ENCODE measurements at places on chromosomes 3 and 15.
A peak's percentile ranks its signal among the peaks of the same experiment; 100 is the strongest.

DNA sequence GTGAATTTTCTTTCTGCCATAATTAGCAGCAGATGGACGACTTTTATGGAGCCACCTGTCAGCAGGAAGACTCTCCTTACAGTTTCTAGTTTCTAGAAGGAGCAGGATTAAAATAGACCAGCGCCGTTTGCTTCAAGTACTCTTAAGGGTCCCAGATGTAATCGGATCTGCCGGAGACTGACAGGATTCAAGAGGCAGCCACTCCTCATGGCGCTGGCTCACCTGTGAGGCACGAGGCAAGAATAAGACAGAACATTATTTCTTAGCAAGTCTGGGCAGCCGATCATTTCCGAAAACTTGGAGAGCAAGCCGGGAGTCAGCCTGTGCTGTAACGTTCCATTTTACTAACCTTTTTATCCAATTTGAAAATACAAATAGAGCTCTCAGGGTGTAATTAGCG is 410.4 kb upstream of the RORA start:
- DNase-seq = no peak

- peak; percentile 81 for DNase-seq
Measured at GRCh38 chr3:58332575-58333188, at the start of gene PXK. Gene PXK (plus strand): TSS chr3:58332892. CDS start chr3:58332989, 97 bp downstream.

- no peak for DNase-seq
Measured at GRCh38 chr3:74167926-74168325, 446.5 kb downstream of the CNTN3 start.

- DNase-seq = no peak
Measured at GRCh38 chr3:180804916-180805315, 107.6 kb upstream of the FXR1 start.

DNA sequence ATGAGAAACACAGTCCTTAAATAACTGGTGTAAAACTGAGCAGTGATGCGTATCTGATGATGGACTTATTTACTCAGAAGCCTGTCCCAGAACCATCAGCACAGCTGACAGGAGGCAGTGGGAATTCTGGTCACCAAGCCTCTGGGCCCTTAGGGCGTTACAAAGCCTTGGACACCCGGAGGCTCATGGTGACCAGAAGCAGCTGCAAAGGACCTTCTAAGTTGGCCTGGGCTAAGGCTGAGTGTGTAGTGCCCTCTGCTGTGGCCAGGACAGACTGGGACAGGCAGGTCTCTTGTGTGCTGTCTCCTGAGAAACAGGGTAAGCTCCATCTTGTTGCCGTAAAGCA is 168.9 kb downstream of the ATP10A start:
- DNase-seq = no peak

GRCh38 chr3:149736953-149737205 is 15.4 kb downstream of the COMMD2 start:
- no peak for DNase-seq

GRCh38 chr15:74817370-74817737 is 4.7 kb downstream of the LMAN1L start:
- DNase-seq = no peak

DNA sequence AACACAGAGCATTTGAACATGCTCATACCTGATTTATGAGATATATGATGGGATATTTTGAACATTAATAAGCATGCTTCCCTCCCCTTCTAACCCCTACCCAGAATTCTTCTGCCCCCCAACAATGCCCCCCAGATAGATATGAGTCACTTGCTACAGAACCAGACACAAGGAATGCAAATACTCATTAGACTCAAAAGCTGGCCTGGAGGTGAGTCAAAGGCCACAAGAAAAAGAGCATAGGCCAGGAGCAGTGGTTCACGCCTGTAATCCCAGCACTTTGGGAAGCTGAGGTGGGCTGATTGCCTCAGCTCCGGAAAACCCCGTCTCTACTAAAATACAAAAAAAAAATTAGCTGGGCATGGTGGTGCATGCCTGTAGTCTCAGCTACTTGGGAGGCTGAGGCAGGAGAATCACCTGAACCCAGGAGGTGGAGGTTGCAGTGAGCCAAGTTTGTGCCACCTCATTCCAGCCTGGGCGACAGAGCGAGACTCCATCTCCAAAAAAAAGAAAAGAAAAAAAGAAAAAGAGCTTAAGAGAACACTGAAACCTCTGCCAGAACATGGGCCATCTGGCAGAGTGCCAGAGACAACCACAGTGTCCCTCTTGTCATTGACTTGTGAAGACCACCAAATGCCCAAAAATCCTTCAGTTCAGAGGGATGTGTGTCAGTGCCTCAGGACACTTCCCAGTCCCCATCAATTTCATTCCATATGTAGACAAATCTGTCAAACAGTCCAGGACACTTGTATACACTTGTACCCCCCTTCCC is 3.9 kb upstream of the SH3GL3 start:
- DNase-seq = no peak

GRCh38 chr3:76965122-76965725 is 74.7 kb upstream of the ROBO2 start:
- no peak for DNase-seq

DNA sequence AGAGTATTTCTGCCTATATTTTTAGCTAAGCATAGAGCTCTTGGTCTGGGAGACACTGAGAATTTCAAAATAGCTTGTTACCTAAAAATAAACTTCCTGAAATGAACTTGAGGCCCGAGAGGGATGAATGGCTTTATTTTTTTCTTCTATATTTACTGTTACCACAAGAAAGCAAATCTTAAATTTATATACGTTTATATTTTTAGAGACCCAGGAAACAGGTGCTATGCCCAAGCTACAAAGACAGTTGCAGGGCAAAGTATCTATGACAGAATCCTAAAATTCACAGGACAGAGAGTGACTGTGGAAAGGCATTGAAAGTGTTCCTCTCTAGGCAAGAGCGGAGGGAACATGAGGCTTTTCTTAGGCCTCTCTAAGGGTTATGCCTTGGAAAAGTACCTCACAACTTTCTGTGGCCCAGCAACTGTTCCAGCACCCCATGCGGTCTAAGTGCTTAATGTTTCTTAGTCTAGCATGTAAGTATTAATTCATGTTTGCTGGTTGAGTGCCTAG is 36.5 kb downstream of the TGFBR2 start:
- DNase-seq = no peak

GRCh38 chr3:127534564-127534963 is 56.0 kb downstream of the TPRA1 start:
- DNase-seq = no peak

DNA sequence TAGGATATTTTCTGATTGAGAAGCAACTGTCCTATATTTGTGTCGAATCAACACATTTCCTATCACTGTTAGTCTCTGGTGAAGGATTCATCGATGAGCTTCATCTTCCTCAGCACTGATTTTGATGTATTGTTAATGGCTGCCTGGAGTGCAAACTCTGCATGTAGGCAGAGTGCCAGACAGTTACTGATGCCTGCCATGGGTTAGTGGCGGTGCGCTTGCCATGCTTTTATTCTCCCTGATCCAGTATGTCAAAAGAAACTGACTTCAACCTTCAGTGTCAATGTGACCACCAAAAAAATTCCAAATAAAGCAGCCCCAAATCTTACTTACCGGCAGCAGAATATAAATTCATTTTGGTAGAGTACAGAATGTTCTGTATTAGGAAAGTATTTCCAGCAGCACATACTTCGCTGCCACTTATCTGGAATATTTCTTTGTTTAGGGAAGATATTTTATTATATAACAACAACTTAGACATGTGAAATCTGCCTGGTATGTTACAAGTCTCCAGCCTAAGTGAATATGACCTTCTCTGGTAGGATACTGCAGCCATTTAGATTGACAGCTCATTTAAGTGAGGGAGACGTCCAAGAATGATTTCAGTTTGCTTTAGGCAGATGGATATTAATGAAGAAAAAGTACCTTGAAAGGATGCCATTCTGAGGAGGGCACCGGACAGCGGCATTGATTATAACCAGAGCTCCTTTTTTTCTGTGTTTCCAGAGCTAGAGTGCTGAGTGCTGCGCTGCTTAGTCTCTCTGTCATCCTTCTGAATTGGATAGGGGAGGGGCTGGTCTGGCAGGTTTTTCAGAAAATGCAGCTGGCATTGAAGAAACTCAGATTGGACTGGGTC is 59.9 kb downstream of the ARHGEF26 start:
- no peak for DNase-seq

- DNase-seq = no peak
Measured at GRCh38 chr3:14789221-14789620, 29.5 kb upstream of the FGD5 start.

- no peak for DNase-seq
Measured at GRCh38 chr3:156727519-156728205, 53.3 kb downstream of the TIPARP start.

GRCh38 chr3:47065058-47065457 is 85.6 kb downstream of the NBEAL2 start:
- DNase-seq = no peak

GRCh38 chr15:46129145-46129544 is 494.3 kb downstream of the SQOR start:
- no peak for DNase-seq

DNA sequence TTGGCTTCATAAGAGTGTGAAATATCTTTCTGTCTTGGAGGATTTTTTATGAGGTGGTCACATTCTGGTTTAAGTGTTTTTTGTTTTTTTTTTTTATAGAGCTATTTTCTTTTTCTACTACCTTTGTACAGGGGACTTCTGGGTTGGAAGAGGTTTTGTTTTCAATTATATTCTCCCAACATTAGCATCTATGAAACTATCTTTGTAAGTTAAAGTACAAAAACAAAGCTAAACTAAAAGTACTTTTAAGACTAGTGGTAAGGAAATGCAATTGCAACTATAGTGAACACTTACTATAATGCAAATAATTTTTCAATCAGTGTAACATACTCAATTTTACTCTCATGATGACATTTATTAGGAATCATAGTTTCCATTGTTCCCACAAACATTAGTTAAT is 688.2 kb downstream of the SI start:
- no peak for DNase-seq

DNA sequence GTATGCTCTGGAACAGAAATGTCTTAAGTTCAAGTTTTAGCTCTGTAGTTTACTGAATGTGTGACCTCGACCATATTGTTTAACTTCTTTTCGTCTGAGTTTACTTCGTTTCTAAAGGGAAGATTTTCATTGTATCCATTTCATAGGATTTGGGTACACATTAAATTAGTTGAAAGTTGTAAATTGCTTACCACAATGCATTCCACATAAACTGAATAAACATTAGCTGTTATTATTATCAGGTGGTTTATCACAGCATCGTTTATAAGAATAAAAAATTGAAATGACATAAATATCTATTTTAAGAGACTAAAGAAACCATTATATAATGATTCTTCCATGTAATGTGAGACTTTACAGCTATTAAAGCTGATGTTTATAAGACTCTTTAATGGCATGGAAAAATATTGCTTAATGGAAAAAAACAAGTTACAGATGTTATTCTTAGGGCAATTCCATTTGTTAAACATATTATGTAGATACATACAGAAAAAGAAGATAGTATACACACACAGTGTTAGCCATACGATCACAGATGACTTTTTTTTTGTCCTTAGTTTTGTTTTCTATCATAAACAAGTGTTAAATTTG is 342.3 kb upstream of the SGO1 start:
- DNase-seq = no peak

GRCh38 chr15:34993877-34994276 is 5.8 kb upstream of the ZNF770 start:
- DNase-seq = no peak

GRCh38 chr3:15556512-15556911 is 35.0 kb upstream of the COLQ start:
- no peak for DNase-seq

DNA sequence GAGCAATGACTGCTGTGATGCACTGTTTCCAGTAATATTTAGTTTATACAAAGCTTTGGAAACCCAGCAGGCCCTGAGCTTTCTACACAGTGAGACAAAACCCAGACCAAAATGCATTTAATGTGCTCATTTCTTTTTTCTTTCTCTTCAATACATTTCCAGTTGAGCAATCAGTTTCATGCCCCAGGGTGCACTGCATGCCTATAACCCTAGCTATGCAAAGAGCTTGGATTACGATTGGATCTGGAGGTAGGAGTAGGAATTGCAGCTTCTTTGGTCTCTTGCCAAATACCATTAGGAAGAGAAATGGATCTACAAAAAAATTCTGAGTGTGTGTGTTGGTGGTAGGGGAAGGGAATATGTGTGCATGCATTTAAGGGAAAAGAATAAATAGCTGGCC is 1001.4 kb downstream of the SQOR start:
- no peak for DNase-seq

DNA sequence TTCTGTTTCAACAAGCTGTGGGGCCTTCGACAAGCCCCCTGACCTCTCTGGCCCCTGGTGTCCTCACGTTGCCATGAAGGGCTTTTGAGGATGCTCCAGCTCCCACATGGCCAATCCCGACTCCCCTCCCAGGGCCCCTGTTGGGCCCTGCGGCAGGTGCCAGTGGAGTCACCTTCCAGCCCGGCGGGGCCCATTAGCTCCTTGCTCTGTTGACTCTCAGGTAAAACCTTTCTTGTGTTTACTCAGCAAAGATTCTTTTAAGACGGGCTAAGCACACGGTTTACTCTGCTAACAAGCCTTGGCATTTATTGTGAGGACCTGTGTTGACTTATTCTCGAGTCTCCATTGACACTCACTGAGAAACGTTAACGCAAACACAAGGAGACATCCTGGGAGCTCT is 15.0 kb downstream of the RPLP1 start:
- no peak for DNase-seq

DNA sequence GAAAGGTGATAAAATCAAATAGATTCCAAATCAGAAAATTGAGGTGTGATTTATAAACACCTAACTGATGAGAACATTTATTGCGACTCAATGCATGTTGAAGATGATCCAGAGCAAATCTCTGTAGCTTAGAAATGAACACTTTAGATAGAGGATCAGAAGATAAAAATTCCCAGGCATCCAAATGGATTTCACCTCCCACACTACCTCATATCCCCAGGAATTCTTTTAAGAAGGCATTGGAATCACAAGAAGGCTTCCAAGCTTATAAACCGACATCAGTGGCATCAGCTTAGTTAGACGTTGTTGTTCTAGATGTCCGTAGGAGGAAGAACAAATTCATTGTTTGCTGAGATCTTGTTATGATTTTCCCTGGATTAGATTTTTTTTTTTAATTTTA is 154.4 kb downstream of the EBLN2 start:
- DNase-seq = no peak

- no peak for DNase-seq
Measured at GRCh38 chr3:52915294-52915693, 17.9 kb upstream of the STIMATE start.

DNA sequence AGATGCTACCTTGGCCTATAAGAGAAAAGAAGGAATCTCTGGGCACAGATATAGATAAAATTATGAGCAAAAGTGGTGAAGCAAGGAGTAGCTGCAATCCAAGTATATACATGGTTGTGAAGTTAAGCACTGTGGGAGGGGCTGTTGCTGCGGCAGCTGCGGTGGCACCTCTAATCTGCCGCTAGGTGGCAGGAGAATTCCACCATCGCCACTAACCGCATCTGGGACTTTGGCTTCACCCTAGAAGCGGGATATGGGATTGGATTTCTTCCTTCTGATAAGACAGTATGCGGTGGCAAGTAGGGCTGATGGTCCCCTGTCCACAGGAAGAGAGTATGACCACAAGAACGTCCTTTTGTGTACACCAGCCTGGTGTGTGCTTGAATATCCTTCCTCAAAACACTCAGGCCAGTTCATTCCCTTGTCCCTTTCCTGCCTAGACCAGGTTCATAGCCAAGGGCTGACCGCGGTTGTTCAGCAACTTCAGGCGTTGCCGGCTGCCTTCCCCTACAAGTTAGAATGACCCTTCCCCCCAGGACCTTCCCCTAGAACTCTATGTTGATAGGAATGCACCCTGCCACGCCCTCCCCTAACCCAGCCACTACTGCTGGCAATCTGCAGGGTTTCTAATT is 5.1 kb downstream of the MAGEL2 start:
- no peak for DNase-seq
